Right forelimb (tissue), 1 donor: ENCODE measurements at places on chromosomes 1 and 21.

GRCh38 chr1:93768380-93768863 lies 86.8 kb upstream of the BCAR3 start:
- no peak for DNase-seq

DNA sequence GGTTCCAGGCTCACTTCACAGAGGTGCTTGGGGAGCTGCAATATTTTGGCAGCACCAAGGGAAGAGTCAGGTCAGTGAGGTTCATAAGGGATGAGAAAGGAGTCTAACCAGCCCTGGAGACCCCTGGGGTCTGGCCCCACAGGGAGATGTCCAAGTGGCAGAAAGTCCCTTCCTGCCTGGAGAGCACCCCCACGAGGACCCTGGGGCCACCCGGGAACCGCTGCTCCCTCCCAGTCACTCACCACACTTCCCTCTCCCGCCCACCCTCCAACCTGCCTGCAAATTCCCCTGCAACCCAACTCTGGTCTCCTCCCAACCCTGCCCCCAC lies 6.5 kb upstream of the ITGB2 start:
- DNase-seq = no peak

- no peak for DNase-seq
Measured at GRCh38 chr21:17387030-17387617, 125.7 kb upstream of the CXADR start.

DNA sequence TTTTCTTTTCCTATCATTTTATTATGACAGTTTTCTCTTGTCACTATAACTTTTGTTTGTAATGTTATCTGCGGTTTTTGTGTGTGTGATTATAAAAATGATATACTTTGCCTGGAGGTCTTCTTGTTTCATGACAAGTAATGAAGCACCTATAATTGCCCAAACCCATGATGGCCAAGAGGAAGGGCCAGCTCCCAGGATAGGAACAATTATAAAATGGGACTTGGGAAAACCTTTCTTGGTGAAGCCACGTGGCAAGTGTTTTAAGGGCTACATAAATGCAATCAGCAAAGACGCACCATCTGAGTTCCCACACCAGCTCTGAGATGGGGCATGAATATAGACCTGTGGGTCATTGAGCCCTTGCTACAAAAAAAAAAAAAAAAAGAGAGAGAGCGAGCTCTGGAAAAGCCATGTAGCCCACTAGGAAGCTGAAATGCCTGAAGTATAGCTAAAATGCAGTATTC lies 462.6 kb upstream of the RUNX1 start:
- DNase-seq = no peak

- DNase-seq = no peak
Measured at GRCh38 chr21:38740090-38740489, 65.6 kb upstream of the ETS2 start.

DNA sequence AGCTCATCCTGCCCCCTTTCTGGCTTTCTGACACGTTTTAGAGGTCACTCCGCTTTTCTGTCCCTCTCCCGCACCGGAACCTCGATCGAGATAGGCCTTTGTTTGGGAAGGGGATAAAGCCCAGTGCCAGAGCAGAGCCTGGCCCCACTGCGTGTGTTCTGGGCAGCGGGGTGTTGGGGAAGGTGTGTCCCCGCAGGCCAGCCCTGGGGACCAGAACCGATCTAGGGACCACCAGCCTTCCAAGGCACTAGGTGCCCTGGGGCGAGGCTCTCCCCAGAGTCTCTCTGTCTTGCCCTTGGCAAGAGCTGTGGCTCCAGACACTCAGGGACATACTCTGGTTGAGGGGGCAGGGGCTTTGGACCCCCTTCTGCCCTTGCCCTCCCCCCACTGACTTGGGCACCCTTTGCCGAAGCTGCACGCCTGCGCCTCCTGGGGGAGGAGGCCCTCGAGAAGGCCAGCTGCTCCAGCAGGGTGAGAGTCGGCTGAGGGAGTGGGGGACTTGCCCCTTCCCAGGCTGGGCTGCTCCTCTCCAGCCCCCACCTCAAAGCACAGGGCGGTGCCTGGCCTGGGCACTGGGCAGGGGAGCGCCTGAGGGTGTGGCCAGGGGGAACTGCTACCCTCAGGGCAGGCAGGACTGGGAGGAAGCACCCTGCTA lies 16.4 kb downstream of the PRXL2B start:
- no peak for DNase-seq

- DNase-seq = peak; percentile 85
Measured at GRCh38 chr21:34526618-34527290, 14.7 kb upstream of the KCNE1 start.

- no peak for DNase-seq
Measured at GRCh38 chr1:226846786-226847185, 23.6 kb upstream of the PSEN2 start.
